ENCODE measurements at places on chromosomes 3 and 15.

DNA sequence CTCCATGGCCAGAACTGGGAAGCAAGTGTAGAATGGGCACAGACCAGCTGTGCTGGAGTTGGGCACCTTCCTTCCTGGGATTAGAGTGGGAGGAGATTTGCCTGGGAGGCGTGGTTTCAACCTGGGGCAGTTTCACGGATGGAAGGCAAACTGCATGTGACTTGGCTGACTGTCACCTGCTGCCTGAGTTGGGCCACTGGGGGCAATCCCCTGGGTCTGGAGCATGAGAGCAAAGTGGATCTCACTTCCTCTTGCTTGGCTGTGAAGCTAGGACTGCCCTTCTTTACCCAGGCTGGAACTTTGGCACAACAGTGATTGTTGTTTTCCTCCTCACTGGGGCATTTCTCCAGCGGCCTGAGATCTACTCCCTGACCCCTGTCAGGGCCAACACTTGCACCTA lies 1247.0 kb upstream of the EPHA6 start:
- H3K4me1 ChIP-seq = no peaks in the 10 kb centered on the region
- H3K36me3 ChIP-seq = no peaks in the 10 kb centered on the region
- H3K27ac ChIP-seq = no peak overlapping the region
- H3K4me3 ChIP-seq = no peak overlapping the region

GRCh38 chr3:172675441-172676193 lies 35.2 kb downstream of the NCEH1 start:
- no peak for DNase-seq
- H3K36me3 ChIP-seq = no peaks in the 10 kb centered on the region
- no peaks in the 10 kb centered on the region for H3K27me3 ChIP-seq
- no peak overlapping the region for H3K4me3 ChIP-seq
- peaks cover 5% of the 10 kb centered on the region for H3K4me1 ChIP-seq

GRCh38 chr3:100782348-100782747 lies 73.1 kb downstream of the TFG start:
- no peak overlapping the region for H3K27ac ChIP-seq
- H3K4me3 ChIP-seq = no peak overlapping the region
- H3K36me3 ChIP-seq = no peaks in the 10 kb centered on the region
- no peaks in the 10 kb centered on the region for H3K4me1 ChIP-seq

- H3K27me3 ChIP-seq = no peaks in the 10 kb centered on the region
- H3K27ac ChIP-seq = peak overlapping the region; percentile 96
- peaks cover 22% of the 10 kb centered on the region for H3K36me3 ChIP-seq
- DNase-seq = no peak
- peak overlapping the region; percentile 98 for H3K4me3 ChIP-seq
Observed at GRCh38 chr15:73996939-73997338, 2.4 kb downstream of the PML start.

GRCh38 chr3:52834871-52835501 lies at the start of gene MUSTN1:
Gene MUSTN1 (minus strand): TSS chr3:52835019. CDS start chr3:52834948, 71 bp downstream.
- no peaks in the 10 kb centered on the region for H3K27me3 ChIP-seq
- DNase-seq = no peak
- H3K27ac ChIP-seq = peak within 1 kb of the TSS; percentile 9
- peaks cover 11% of the 10 kb centered on the region for H3K36me3 ChIP-seq
- H3K4me1 ChIP-seq = peaks cover 35% of the 10 kb centered on the region
